ENCODE measurements at places on chromosomes 5 and 9.
A peak's percentile ranks its signal among the peaks of the same experiment; 100 is the strongest.

DNA sequence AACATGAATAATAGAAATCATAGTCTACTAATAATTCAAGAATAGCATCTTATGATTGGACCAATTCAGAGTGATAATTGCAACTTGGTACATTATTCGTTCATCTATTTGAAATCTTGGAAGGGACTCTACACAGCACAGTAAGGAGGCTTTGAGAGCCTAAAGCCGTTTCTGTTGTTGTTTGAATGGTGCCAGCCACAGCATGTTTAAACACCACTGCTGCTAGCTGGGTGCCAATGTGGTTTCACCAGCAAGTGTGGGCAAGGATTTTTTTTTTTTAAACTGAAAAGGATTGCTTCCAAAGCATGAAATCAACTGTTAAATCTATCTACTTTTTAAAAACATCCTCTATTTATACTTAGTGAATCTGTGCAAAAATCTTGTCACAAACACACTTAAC lies 253.9 kb upstream of the MAP3K1 start:
- DNase-seq = no peak

DNA sequence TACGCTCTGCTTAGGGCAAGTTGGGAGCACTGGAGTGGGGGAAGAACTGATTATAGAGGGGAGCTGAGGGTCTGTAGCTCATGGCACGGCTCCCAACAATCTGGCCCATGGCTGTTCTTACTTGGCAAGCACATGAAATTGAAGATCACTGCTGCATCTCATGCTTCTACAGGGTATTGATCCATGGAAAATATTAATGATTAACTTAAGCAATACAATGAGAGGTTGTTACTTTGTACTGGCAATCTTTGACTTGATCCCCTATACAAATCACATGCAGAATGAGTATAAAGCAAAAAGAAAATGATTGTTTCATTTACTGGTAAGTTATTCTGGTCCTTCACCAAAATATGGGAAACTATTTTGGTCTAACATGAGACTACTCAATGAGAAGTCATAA lies 481.1 kb downstream of the PDE4D start:
- DNase-seq = no peak

DNA sequence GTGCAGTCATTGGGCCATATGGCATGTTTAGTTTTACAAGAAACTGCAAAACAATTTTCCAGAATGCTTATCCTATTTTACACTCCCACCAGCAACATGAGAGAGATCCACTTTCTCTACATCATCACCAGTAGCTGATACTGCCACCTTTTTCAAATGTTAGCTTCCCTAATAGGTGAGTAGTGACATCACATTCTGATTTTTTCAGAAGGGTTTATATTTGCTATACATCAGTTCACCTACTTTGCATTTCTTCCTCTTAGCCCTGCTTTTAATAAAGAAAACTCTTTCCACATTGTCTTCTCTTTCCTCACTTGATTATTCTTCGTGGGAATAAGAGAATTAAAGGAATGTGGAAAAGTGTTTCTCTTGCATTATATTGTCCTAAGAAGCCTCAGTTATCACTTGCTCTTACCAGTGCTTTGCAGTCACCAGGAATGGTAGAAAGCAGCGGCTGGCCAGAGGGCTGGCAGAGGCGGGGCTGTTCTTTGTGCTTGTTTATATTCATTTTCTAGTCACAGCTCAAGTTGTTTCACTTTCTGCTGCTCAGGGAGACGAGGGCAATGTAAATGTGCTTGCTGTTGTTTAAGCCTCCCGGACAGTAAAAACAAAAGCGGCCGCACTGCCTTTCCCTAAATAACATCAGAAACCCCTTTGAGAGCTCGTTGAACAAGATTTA lies 164.8 kb downstream of the HSD17B3 start:
- peak; percentile 79 for DNase-seq

GRCh38 chr5:126624534-126624933 lies 23.8 kb downstream of the PHAX start:
- no peak for DNase-seq

DNA sequence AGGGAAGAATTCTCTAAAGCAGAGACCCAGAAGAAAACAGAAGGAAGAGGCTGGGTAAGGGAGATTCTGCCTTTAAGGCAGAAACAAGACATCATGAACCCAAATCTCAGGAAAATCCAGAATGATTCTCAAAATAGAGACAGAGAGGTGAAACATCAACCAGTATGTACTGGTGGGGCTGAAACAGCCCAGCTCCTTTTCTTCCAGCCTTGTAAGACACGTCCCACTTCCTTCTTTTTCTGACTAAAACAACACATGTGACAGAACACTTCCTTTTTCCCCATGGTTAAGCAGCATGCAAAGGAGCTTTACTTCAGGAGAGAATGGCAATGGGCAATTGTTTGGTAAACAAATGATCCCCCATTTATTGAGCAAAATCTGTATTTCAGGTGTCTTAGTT lies 230.8 kb upstream of the NR4A3 start:
- no peak for DNase-seq

- DNase-seq = peak; percentile 43
Measured at GRCh38 chr9:135130207-135130976, 42.9 kb downstream of the OLFM1 start.

- no peak for DNase-seq
Measured at GRCh38 chr5:146369691-146370090, 31.1 kb downstream of the POU4F3 start.

DNA sequence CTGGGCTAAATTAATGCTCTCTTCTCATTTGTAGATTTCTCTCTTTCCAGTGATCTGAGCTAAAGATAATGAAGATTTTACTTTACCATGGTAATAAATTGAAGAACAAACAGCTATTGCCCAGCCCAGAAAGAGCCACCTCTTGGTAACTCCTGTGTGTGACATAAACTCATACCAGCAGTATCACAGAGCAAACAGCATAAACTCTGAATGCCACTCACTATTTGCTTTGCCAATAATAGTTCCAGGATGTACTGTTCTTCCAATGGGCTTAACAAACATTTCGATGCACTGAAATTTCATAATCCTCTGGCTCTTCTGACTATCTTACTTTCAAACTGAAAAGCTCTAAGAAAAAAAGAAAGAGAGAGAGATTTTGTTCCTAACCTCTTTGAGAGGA lies 69.8 kb upstream of the RASEF start:
- DNase-seq = peak; percentile 24

DNA sequence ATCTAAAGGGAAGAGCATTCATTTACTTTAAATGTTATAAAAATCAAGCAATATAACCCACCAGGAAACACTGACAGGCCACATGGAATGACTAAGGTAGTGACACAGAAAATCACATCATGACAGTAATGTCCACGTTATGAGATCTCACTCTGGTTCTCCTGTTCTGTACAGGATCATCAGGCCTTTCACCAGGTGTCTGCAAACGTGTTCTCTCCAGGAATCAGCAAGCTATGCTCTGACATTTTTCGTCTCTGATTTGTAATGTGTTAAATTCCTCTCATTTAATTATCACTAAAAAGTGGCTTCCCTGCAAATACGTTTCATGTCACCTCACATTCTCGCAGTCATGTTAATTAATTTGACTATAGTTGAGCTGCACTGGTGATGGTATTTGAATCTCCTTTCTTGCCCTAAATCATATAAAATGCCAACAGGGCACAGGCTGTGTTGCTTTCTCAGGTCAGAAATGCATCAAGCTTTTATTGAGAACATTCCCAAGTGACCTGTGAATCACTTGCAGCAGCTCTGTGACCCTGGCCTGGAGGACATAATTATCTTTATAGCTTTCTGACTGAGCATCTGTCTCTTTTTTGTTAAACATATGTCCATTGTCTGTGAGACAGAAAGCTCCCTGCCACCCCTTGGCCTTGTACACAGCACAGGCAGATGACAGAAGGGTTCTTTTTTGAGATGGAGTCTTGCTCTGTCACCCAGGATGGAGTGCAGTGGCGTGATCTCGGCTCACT lies 196.2 kb downstream of the DIRAS2 start:
- DNase-seq = no peak

DNA sequence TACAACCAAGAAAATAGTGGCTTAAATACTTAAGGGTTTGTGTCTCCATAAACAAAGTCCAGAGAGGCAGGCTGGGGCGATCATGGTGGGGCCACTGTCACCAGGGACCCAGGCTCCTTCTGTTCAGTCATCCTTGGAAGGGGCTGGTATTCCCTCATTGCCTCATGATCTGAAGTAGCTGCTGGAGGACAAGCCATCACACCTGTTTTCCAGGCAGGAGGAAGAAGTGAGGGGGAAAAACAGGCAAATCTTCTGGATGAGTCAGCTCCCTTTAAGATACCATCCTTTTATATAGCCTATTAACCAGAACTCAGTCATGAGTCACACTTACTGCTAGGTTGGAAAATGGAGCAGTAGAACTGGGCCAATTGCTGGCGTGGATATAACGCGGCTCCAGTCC lies 92.3 kb downstream of the DAP start:
- no peak for DNase-seq

- no peak for DNase-seq
Measured at GRCh38 chr5:13632676-13633075, 311.8 kb downstream of the DNAH5 start.

DNA sequence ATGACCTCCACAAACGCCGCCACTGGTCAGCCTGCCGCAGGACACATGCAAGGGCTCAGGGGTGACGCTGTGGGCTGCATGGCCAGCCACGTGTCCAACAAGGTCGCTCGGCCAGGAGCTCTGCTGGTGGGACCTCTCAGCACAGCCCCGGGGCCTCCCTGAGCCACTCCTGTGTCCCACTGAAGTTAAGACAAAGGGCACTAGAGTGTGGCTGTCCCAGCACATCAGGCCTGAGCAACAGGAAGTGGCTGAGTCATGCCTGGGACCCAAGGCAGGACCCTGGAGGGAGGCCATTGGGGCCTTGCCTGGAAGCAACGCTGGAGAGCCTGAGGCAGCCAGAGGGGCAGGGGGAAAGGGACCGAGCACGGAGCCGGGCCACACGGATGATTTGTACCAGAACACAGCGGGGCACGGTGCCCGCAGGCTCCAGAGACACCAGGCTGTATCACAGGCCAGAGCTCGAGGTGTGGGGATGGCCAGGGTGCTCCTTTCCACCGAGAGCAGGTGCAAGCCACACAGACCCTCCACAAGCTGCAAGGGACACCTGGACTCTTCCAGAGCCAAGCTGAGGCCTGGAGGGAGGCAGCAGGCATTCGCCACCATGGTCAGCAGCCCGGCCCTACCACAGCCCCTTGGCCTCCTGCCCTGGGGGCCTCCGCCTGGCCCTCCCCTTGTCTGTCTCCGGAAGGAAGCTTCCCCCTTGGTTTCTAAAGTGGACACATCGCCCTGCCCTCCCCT lies 6.5 kb upstream of the TMEM210 start:
- no peak for DNase-seq

GRCh38 chr5:148949841-148950470 lies 112.9 kb downstream of the SH3TC2 start:
- no peak for DNase-seq

- peak; percentile 89 for DNase-seq
Measured at GRCh38 chr9:127943731-127944144, 6.1 kb upstream of the DPM2 start.

DNA sequence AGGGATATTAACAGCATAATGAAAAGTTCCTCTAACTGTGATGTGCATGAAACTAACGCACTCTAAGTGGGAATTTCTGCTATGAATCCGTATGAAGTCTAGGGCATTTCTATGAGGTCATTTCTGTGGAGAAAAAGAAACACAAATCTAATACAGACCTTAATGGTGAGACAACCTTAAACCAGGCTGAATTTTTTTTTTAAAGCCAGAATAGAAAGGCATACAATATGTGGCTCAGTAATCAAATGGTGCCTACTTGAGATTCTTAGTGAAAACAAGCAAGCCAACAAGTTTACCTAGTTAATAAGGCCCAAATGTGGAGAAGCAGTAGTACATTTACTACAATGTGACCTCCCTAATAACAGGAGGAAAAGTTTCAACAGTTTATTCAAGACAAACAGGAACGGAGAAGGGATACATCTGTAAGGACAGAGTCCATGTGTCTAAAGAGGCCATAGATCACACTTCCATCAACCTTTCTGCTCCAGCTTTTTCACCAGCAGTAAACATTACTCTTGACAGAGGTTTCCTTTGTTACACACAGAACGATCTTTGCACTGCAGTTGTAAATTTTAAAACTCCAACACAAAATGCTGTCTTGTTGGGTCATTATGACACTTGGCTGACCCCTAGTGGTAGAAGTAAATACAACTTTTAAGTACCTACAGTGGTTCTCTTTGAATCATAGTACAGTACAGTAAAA lies 26.2 kb downstream of the CARNMT1 start:
- DNase-seq = peak; percentile 45

- DNase-seq = no peak
Measured at GRCh38 chr9:28808042-28808441, 1234.8 kb upstream of the C9orf72 start.

DNA sequence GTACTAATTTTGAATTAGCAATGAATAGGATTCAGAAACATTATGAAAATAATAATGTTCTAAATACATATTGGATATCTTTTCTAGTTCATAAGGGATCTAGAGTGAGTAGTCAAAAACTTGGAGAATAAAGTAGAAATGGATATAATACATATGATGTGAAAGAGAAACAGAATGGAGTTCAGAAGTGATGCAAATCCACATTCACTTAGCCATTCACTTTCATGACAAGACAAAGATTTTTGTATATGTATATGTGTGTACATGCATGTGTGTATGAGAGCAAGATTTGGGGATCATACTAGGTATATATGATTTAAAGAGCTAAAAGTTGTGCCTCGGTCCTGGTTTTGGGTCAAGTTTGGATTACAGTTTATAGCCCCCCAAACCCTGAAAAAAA lies 34.1 kb downstream of the TMEM252 start:
- DNase-seq = no peak

DNA sequence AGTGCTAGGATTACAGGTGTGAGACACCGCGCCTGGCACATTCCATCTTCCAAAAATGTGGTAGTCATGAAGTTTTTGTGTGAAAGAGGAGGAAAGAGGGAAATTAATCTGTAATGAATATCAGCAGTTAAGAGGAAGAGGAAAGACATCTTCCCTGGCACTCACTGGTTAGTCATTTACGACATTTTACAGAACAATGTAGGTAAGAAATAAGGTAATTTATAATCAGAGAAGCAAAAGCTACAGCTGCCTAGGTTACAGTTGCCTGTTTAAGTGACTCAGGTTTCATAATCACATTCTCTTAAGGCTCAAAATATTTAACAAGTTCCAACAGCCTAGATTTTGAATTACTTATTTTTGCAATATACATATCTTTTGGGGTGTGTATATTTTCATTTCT lies 26.9 kb downstream of the CNOT6 start:
- no peak for DNase-seq

GRCh38 chr9:22142671-22143070 lies 133.6 kb upstream of the CDKN2B start:
- DNase-seq = no peak

DNA sequence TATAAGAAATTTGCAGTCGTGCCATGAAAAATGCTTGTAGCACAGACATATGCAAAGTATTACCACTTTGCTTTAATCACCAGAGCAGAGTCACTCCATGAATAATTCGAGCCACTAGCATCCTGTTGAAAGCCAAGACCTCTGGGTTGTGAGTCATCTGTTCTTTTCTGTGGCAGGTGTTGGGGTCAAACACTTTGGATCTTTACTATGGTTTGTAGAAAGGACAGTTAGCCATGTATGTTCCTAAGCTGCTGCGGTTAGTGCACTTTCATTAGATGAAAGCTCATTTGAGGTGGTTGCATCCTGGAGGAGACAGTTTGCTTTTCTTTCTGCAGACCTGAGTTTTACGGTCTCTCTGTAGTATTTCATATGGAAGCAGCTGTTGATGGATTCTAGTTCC lies 223.7 kb downstream of the DMRT2 start:
- DNase-seq = no peak

GRCh38 chr5:139394123-139394653 lies 716 bp downstream of the PROB1 start:
- DNase-seq = peak; percentile 75

GRCh38 chr5:124444147-124444775 lies 302.2 kb downstream of the ZNF608 start:
- no peak for DNase-seq
